ENCODE measurements at places on chromosomes 4 and X. TPM values are rescaled to one million over a fixed set of nuclear protein-coding genes. Genes with fewer than 3 reads are reported as not detected.

The FRMD7 gene
- total RNA-seq: 0.05 TPM

The AFF2 gene
- total RNA-seq: 6.8 TPM

The SPANXB1 gene
- total RNA-seq: not detected

The DCUN1D4 gene
- 58.6 TPM for total RNA-seq

The ODAPH gene
- 0.18 TPM for total RNA-seq

The TMPRSS11A gene
- not detected for total RNA-seq
